Activated T-helper 2 cell treated with anti-CD3 and anti-CD28 coated beads, Interferon-gamma antibody, Interleukin-2, Interleukin-4, amounts not matched to agents 10 μg/mL and 5 μg/mL and 100 μg/mL, durations not matched to agents 14 hours and 24 hours and 36 hours (primary cell): ENCODE measurements at places on chromosomes 12 and 14. TPM values are rescaled to one million over a fixed set of nuclear protein-coding genes. Genes with fewer than 3 reads are reported as not detected.

DNA sequence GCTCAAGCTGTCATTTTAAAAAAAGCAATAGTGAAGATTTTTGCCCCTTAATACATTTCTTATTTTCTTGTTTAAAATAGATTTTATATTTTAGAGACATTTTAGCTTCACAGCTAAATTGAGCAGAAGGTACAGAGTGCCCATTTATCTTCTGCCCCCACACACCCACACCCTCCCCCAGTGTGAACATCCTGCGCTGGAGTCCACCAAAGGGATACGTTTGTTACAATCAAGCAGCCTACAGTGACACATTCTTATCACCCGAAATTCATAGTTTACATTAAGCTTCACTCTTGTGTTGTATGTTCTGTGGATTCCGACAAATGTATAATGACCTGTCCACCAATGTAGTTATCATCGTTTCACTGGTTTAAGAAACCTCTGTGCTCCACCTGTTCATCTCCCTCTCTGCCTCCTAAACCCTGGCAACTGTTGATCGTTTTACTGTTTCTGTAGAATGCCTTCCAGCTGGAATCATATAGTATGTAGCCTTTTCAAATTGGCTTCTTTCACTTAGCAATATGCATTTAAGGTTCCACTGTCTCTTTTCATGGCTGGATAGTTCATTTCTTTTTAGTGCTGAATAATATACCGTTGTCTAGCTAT is 91.0 kb upstream of the TRAF3 start:
- H3K27ac ChIP-seq, result no peak overlapping the region
- no peak for DNase-seq
- no peaks in the 10 kb centered on the region for H3K4me1 ChIP-seq

DNA sequence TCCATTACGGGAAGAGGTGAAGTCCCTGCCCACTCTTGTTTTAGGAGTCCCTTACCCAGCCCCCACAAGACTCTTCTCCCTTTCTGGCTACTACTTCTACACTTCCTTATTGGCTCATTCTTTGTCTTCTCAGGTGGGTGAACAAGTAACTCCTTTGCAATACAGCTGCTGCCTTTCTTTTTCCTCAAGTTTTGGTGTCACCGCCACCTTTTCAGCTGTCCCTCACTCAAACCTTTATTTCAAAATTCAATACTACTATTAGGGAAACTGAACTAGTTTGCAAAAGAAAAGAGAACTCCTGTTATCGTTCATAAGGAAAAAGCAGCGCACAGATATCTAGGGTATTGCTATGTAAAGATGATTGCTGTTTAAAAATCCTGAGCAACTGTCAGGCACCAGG is 6.1 kb downstream of the RSRC2 start:
- H3K36me3 ChIP-seq, result peaks cover 93% of the 10 kb centered on the region
- DNase-seq, result no peak

DNA sequence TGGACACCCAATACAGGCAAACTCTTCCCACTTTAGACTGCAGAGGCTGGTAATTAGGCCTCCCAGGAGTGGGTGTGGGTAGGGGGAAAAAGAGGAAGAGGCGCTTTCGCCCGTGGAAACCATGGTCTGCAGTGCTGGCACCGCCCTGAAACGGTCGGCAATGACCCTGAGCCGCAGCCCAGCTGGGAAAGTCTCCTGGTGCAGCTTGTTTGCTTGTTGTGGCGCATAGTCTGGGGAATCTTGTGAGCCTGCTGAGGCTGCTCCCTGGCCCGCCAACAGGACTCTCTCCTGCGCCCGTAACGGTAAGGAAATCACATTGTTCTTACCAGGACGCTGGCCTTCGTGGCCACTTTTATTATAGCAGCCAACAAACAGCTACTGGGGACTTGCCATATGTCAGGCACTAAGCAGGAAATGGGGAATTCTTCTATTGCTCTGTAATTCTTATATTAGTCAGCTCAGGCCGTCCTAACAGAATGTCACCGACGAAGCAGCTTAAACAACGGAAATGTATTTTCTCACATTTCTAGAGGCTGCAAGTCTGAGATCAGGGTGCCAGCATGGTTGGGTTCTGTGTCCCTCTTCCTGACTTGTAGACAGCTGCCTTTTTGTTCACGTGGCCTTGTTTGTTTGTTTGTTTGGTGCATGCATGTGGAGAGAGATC is 52.5 kb upstream of the RIN3 start:
- H3K27me3 ChIP-seq, result peaks cover 6% of the 10 kb centered on the region
- no peak for DNase-seq
- peaks cover 3% of the 10 kb centered on the region for H3K4me1 ChIP-seq
- no peak overlapping the region for H3K4me3 ChIP-seq
- H3K27ac ChIP-seq, result no peak overlapping the region

GRCh38 chr12:78703820-78704525 is 160.6 kb upstream of the SYT1 start:
- no peaks in the 10 kb centered on the region for H3K27me3 ChIP-seq
- no peaks in the 10 kb centered on the region for H3K36me3 ChIP-seq
- H3K27ac ChIP-seq, result no peak overlapping the region

The TAS2R20 gene
- total RNA-seq, result 1.5 and 2.5 TPM in 2 replicates

The HOXC4 gene
- 0.14 and 0.21 TPM in 2 replicates for total RNA-seq

The ERP27 gene
- total RNA-seq, result 3.2 and 4.7 TPM in 2 replicates

The CLEC2B gene
- 5.0 and 5.1 TPM in 2 replicates for total RNA-seq

The MMP14 gene
- total RNA-seq, result 2.6 and 2.7 TPM in 2 replicates
